ENCODE measurements at places on chromosomes 6 and 20. TPM values are rescaled to one million over a fixed set of nuclear protein-coding genes. Genes with fewer than 3 reads are reported as not detected.

The EPPIN gene
- not detected for total RNA-seq

The WFDC11 gene
- not detected for total RNA-seq

The PSORS1C2 gene
- total RNA-seq, result not detected

The SLC32A1 gene
- total RNA-seq, result not detected

The HFE gene
- total RNA-seq, result 13.7 TPM

The BFSP1 gene
- total RNA-seq, result 2.8 TPM

The RAB23 gene
- total RNA-seq, result 71.0 TPM

Measured in smooth muscle cell of bladder (primary cell).